8988T (cell line): ENCODE measurements at places on chromosomes 6 and 20.

DNA sequence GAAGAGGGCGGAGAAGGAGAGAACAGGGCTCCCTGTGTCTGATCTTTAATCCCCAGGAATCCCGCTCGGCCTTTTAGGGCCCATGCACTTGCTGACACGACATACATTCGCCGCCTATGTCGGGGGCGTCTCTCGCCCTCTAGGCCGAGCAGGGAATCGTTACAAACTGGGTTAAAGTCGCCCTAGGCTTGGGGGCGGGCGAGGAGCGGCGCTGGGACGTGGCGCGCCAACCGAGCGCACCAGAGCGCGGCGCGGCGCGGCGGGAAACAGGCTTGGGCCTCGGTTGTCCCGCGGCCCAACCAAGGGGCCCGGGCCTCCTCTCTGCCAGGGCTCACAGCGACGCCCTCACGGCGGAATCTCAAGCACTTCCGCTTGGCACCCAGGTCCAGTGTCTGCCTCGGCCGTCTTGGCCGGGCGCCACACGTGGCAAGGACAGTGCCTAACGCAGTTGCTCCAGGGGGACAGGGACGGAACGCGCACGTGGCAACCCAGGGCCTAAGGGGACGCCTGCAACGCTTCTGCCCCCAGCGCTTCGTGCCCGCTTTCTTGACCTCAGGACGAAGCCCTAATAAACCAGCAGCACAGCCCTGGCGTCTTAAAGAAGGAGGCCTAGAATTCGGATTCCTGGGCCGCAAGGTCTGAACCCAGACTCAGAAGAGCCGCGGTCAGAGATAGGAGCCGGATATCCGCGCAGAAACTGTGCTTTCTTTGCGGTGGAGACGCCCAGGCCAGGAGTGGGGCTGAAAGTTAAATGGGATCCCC, 71.5 kb downstream of the NCR2 start:
- DNase-seq, result no peak

- DNase-seq, result no peak
Measured at GRCh38 chr6:43828711-43829110, 58.7 kb downstream of the VEGFA start.

- no peak for DNase-seq
Measured at GRCh38 chr6:45084257-45084656, 243.9 kb upstream of the RUNX2 start.

DNA sequence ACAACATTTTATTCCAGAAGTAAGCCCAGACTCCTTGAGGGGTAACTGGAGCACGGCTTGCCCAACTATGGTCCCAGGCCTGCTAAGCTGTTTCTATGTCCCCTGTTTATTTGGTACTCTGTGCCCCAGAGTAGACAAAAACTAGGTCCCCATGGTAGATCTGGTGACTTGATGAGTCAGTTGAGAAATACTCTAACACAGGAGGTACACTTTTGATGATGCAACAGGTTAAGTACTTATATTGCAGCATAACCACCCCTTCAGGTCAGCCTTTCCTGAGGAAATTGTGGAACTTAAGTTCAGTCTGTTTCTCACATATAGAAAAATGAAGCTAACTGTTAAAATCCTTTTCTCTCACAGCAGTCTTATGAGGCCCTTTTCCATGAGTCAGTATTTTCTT, 19.6 kb downstream of the TTPAL start:
- DNase-seq, result no peak

GRCh38 chr6:167306401-167306998, 15.4 kb downstream of the UNC93A start:
- DNase-seq, result peak; percentile 46

- peak; percentile 34 for DNase-seq
Measured at GRCh38 chr6:138428944-138429598, 25.0 kb downstream of the HEBP2 start.

DNA sequence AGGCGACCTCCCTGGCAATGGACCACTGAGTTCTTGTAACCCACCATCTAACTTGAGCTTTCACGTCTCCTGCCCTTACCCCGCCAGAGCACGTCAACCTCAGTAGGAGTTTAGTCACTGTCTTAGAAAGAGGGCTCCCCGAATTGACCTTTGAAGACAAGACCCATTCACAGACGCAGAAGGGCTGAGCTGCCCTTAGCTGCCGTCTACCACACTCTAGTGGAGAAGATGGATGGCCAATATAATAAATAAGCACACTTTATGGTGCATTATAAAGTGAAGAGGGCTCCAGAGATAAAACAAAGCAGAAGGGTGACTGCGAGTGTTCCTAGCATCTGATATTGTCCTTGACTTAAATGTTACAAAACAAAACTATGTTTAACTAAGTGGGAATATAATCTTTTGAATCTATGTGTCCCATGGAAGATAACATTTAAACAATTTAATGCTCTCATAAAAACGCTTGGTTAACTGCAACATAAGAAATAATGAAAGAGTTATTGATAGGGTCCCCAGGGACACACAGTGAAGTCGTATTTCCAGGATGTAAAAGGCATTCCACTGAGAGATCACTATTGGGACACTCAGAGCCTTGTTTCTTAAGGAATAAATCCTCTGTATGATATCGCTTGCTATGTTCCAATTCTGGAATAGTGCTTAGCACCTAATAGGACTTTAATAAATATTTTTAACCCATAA, 261.1 kb downstream of the THBS2 start:
- no peak for DNase-seq

GRCh38 chr6:7243179-7243981, 69.6 kb downstream of the SSR1 start:
- DNase-seq, result no peak

DNA sequence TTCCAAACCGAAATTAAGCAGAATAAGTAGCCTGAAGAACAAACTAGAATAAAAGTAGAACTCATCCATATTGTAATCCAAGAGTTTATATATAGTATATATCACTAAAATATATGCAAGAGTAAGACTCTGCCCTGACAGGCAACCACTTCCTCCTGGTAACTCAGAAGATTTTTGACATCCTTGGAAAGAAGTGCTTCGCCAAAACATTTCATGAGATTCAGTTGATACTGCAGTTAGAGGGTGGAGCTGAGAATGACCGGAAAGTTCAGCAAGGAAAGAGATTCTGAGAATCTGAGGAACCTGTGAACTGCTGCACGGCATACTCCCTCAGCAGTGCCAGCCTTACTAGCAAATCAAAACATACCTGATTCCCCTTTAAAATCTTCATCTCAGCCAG, 79.6 kb downstream of the CDK19 start:
- DNase-seq, result no peak

DNA sequence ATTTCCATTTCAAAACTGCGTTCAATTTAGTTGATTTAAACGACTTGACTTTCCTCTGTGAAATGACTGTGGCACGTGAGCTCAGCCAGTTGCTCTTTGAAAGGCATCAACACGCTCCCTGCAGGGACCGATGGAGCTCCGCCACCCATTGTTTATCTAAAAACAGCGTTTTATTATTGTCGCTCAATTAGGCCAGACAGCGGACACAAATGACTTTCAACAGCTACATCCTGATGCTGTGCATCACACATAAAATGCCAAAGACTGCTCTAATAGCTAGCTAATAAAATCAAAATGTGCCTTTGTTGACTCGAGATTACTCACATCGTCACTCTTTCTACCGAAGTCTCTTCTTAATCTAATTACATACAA, 332.5 kb downstream of the CD83 start:
- no peak for DNase-seq

DNA sequence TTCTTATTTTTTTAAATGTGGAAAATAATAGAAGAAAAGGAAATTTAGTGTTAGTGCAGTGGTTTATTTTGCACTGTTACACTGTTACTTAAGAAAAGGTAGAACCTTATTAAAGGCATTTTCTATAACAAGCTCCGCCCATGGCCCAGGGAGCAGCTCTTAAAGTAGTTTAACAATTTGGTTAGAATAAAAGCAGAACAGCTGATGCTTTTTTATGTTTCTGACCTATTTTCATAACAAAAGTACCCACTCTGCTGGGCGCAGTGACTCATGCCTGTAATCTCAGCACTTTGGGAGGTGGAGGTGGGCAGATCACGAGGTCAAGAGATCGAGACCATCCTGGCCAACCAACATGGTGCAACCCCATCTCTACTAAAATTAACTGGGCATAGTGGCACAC, 32.6 kb downstream of the DSTN start:
- DNase-seq, result no peak

DNA sequence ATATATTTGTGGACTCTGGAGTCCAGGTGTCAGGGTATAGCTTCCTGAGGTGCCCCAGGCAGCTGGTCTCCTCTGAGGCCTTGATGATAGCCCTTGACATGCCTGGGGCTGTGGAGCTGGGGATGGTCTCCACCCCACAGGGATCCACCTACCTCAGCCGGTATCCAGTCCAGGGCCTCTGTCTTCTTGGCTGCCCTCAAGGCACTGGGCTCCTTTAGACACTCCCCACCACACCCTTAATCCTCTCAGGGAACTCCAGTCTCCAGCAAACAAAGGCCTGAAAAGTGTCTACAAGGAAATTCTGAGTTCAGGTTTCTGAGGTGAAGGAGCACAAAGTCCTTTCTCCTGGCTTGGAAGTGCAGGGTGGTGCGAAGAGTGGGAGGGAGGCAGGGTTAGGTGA, 44.6 kb upstream of the DDR1 start:
- DNase-seq, result no peak

GRCh38 chr20:40749985-40750506, 61.0 kb upstream of the MAFB start:
- DNase-seq, result no peak

DNA sequence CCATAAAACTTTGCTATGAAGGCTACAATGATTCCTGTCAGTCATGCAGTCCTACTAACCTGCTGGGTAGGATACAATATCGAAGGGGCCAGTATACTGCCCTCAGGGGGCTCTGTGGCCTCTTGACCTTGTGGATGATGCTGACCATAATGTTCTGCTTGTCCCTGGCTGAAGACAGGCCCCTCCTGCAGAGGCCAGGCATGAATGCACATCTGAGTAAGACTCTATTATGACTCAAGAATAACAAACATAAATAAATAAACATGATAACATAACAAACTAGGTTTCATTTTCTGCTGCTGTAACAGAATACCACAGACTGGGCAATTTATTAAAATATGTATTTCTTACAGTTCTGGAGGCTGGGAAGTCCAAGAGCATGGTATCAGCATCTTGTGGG, 44.0 kb upstream of the POU5F1 start:
- no peak for DNase-seq

GRCh38 chr6:3195695-3196497, 31.6 kb downstream of the TUBB2B start:
- no peak for DNase-seq

GRCh38 chr20:23541776-23542175, 26.5 kb downstream of the CST9L start:
- DNase-seq, result no peak

DNA sequence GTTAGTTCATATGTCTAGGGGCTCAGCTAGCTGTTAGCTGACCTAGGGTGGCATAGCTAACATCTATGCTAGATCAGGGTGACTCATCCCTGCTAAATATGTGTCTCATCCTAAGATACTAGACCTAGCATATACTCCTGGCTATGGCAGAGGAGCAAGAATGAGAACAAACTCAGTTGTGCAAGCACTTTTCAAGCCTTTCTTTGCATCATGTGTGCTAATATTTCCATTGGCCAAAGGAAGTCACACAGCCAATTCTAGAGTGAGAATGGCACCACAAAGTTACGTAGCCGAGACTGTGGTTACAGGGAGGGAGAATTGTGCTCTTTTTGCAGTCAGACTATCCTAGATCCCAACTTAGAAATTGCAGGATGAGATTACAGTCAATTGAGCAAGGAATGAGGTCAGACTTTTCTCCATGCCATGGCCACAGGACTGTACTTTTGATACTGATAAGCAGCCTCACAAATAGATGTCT, 78.7 kb downstream of the PLCB4 start:
- no peak for DNase-seq

DNA sequence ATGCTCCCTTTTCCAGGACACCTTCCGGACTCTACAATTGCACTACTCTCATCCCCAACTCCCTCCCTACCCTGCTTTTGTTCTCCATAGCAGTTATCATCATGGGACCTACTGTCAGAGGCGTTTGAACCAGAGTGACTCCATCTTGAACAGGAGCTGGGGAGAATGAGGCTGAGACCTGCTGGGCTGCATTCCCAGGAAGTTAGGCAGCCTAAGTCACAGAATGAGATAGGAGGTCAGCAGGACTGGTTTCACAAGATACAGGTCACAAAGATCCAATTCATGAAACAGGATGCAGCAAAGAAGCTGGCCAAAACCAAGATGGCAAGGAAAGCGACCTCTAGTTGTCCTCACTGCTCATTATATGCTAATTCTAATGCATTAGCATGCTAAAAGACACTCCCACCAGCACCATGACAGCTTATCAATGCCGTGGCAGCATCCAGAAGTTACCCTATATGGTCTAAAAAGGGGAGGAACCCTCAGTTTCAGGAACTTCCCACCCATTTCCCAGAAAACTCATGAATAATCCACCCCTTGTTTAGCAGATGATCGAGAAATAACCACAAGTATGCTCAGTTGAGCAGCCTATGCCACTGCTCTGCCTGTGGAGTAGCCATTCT, 15.6 kb downstream of the SLC13A3 start:
- DNase-seq, result no peak

- DNase-seq, result no peak
Measured at GRCh38 chr6:20200761-20201630, 11.3 kb downstream of the MBOAT1 start.

DNA sequence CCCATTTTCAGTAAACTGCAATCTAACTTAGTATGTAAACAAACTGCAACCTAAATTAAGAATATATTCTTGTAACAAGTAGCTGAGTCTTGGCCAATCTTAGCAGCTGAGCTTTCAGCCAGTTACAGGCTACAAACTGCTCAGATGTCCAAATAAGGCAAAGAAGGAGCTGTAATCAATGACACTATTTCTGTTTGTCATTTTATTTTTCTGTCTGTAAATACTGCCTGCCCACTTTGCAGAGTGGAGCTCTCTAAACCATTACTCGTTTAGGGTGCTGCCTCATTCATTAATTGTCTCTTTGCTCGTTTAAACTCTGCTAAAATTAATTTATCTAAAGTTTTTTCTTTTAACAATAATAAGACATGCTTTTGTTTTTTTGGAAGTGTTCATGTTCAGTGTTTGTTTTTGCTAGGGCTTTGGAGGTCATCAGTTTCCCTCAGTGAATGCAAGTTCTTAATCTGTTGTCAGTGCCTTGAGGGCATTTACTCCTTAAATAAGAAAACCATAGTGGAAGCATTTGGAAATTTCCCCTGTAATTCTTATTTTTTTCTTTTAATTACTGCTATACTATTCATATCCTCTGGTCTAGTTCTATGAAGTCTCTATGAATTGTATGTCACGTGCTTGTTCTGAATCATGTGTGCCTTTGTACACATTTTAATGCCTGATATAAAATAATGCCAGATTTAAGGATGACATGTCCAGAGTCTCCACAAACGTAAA, 3.6 kb upstream of the PRL start:
- no peak for DNase-seq

- DNase-seq, result no peak
Measured at GRCh38 chr6:44869321-44869897, 458.7 kb upstream of the RUNX2 start.

- DNase-seq, result no peak
Measured at GRCh38 chr6:114272582-114272981, 70.2 kb downstream of the HS3ST5 start.

GRCh38 chr6:104548297-104548696, 311.4 kb downstream of the HACE1 start:
- no peak for DNase-seq

GRCh38 chr20:24977336-24977735, 15.2 kb downstream of the APMAP start:
- no peak for DNase-seq
